ENCODE measurements at places on chromosomes 3 and 15.

GRCh38 chr3:154956815-154957214, 123.3 kb upstream of the MME start:
- no peak for DNase-seq

DNA sequence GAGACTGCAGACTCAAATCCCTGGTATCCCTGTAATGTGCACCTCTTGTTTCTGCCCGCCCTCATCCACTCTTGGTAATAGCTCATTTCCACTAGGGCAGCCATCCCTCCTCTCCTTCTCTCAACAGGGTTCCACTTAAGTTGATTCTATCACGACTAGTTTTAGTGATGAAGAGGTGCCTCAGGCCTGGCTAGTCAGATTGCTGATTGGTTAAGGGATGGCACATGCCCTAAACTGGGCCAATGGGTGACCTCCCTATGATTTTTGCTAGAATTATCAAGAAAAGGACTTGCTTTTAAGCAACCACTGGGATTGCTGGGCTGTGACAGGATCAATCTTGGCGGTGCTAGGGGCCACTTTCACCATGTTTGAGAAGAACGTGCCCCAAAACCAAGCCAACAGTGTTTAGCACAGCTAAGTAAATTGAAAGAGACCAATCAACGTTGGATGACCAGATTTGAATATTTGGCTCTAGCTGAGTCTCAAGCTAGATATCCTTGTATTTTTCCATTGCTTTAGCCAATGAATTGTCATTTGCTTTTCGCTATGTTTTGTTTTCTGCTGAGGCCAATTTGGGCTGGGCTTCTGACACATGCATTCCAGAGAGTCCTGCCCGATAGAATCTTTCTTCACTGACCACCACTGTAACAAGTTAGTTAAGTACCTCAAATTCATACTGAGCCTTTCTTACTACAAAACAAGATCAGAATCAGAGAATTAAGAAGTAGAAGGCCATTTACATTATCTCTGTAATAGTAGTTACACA, 131.0 kb downstream of the PDZRN3 start:
- no peak for DNase-seq

DNA sequence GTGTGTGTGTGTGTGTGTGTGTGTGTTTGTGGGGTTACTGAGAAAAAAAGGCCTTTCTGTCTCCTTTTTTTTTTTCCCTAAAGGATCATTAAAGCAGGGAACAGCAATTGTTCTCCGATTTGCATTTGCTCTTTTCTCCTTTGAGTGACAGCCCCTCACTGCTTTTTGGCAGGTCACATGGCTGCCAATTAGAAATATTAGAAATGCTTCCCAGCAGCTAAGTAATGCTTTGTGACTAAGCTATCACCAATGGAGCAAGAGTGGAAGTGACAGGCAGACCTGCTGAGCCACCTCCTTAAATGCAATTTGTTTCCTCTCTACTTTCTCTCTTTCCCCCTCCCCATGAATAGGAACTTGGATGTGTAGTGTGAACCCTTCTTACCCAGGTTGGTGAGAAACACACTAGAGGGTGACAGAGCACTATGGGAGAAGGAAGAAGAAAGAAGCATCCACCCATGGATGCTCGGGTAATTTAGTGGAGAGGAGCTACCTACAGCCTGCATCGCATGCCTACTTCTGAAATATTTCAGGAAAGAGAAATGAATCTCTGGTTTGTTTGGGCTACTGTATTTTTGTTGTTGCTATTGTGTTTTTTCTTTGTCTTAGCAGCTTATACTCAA, 165.2 kb upstream of the PDZRN3 start:
- no peak for DNase-seq

- DNase-seq, result no peak
Observed at GRCh38 chr3:19539518-19540392, 391.4 kb downstream of the KCNH8 start.

DNA sequence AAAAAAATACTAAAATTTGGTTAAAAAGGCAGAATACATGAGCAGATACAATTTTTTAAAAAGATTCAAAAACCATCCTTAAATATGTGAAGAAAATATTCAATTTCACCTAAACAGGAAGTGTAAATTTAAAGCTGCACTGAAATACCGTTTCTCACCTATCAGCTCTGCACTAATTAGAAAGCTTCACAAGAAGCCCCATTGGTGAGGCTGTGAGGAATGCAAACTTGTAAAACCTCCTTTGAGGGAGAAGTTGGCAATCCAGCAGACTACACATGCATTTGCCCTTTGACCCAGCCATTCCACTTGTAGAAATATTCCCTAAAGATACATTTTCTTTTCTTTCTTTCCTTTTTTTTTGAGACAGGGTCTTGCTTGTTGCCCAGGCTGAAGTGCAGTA, 18.8 kb downstream of the BLM start:
- no peak for DNase-seq

Data from NCI-H1436 treated with DMSO at 0.1 percent for 48 hours (cell line).